ENCODE measurements at places on chromosomes 6 and 20. TPM values are rescaled to one million over a fixed set of nuclear protein-coding genes. Genes with fewer than 3 reads are reported as not detected.

DNA sequence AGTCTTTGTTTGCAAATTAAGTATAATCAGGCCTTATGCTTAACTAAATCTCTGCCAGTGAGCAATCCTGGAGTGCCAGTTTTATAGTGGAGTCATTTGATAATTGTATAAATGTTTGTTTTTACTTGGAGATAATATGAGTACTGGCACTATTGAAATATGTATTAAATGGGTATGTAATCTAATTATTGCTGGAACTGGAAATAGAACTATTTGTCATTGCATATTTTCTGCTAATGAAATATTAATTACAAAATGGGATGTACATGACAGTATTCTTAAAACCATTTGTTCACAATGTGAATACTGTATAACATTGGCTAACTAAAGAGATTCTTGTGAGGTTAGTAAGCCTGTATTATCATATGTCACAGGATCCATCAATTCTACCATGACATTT lies 20.5 kb upstream of the LMBRD1 start:
- no peak overlapping the region for H3K27ac ChIP-seq
- no peaks in the 10 kb centered on the region for H3K27me3 ChIP-seq
- H3K4me1 ChIP-seq: no peaks in the 10 kb centered on the region
- no peaks in the 10 kb centered on the region for H3K36me3 ChIP-seq

DNA sequence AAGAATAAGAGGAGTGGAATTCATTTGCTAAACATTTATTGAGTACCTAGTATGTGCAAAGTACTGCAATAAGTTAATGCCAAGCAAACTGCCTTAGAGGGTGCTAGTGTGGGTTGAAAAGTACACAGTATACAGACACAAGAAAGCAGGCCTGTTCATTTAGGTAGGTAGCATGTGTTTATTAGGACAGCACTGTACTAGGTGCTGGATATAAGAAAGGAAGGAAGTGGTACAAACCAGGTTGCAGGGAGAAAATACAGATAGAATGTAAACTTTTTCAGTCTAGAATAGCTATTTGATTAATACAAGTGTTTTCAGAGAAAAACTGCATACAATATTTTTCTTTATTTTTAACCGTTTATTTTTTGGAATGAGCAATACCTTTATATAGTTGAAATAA lies 68.1 kb downstream of the PHF20 start:
- H3K27me3 ChIP-seq: no peaks in the 10 kb centered on the region
- H3K36me3 ChIP-seq: no peaks in the 10 kb centered on the region
- no peak for DNase-seq

DNA sequence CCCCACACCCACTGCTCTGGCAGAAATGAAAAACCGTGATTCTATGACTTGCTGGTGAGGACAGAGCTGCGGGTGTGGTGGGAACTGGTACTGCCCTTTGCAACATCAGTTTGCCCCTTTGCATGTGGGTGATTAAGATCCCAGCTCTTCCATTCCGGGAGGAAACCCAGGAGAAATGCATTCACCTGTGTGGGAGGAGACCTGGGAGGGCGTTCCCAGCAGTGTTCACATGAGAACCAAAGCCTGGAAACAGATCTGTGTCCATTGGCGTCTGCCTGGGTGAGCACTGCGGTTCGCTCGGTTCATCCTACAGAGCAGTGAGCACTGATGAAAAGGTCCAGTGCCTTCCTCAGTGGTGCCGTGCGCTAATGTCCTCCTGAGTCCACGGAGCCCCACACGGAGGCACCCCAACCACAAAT lies 89.7 kb downstream of the SMOC2 start:
- H3K4me3 ChIP-seq: no peak overlapping the region
- no peak for DNase-seq
- H3K4me1 ChIP-seq: no peaks in the 10 kb centered on the region
- no peak overlapping the region for H3K27ac ChIP-seq

GRCh38 chr6:130162421-130162820 lies 60.3 kb downstream of the SAMD3 start:
- H3K27me3 ChIP-seq: no peaks in the 10 kb centered on the region
- no peaks in the 10 kb centered on the region for H3K36me3 ChIP-seq
- no peaks in the 10 kb centered on the region for H3K4me1 ChIP-seq
- no peak for DNase-seq

- H3K36me3 ChIP-seq: no peaks in the 10 kb centered on the region
- H3K4me1 ChIP-seq: peaks cover 12% of the 10 kb centered on the region
Observed at GRCh38 chr6:134850721-134851305, 99.1 kb downstream of the ALDH8A1 start.

- no peaks in the 10 kb centered on the region for H3K36me3 ChIP-seq
- no peak for DNase-seq
- H3K4me1 ChIP-seq: peaks cover 5% of the 10 kb centered on the region
- H3K4me3 ChIP-seq: peak within 1 kb of the TSS; percentile 17
- no peaks in the 10 kb centered on the region for H3K27me3 ChIP-seq
Observed at GRCh38 chr6:48111143-48111506, at the start of gene PTCHD4. TSS of gene PTCHD4 (minus strand) at chr6:48111197. CDS start at chr6:48068957, 42,240 bp downstream.

GRCh38 chr20:13029687-13030375 lies 21.1 kb downstream of the SPTLC3 start:
- H3K4me1 ChIP-seq: no peaks in the 10 kb centered on the region
- no peaks in the 10 kb centered on the region for H3K36me3 ChIP-seq
- H3K27ac ChIP-seq: no peak overlapping the region
- no peaks in the 10 kb centered on the region for H3K27me3 ChIP-seq

DNA sequence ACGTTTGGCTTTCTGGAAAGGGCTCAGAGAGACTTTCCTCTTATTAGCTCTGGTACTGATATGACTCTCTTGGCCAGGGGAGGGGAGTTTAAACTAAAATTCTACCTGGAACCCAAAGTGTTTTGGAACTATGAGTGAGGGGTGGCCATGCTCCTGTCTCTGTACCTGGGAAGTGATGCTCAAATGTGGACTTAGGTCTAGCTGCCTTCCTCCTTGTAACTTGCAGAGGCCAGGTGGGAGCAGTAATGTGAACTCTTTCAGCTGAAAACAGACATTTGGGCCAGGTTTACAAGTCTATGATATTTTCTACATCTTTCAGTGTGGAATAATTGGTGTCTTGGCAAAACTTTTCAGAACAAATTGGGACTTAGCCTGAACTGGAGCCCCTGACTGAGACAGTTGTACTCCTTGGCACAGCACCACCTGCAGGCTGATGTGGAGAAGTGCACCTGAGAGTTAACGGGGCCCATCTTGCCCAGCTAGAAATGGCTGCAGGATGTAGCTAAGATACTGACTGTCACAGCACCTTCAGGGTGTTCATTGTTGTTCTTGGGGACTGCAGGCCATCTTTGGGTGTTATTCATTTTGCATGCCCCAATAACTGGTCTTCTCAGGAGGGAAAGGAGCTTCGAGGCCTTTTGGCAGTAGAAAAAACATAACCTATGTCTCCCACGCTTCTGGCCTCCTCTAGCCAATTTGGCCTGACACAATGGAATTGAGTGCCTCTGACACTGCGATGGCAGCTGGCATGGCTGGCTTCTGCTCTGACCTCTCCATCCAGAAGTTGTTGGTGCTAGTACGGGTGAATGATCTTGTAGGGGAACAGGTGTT lies 37.1 kb downstream of the CD109 start:
- H3K36me3 ChIP-seq: no peaks in the 10 kb centered on the region
- H3K27ac ChIP-seq: no peak overlapping the region
- DNase-seq: peak; percentile 80

GRCh38 chr6:155287762-155288161 lies 23.9 kb downstream of the CLDN20 start:
- no peak for DNase-seq
- no peak overlapping the region for H3K4me3 ChIP-seq
- H3K27me3 ChIP-seq: no peaks in the 10 kb centered on the region
- peaks cover 5% of the 10 kb centered on the region for H3K4me1 ChIP-seq
- H3K36me3 ChIP-seq: peaks cover 10% of the 10 kb centered on the region

- H3K4me3 ChIP-seq: no peak overlapping the region
- H3K27me3 ChIP-seq: no peaks in the 10 kb centered on the region
- H3K27ac ChIP-seq: no peak overlapping the region
- H3K36me3 ChIP-seq: no peaks in the 10 kb centered on the region
- DNase-seq: peak; percentile 52
Observed at GRCh38 chr6:116779573-116780164, 14.2 kb upstream of the FAM162B start.

DNA sequence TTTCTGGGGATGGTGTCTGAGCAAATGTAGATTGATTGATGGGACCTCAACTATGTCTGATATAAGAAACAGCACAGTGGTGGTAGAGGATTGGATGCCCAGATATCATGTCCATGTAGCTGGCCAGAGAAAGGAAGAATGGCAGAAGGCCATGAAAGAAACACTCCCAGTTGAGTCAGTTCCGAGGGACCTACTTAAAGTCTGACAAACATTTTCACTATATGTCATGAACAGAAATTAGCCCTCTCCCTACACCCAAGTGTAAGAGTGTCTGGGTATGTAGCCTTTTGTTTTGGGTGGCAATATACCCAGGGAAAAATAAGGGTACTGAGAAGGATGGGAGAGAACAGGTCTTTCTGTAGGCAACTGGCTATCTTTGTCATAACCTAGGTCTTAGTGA lies 434.2 kb downstream of the BCKDHB start:
- no peak for DNase-seq
- no peaks in the 10 kb centered on the region for H3K4me1 ChIP-seq
- no peak overlapping the region for H3K4me3 ChIP-seq
- H3K27ac ChIP-seq: no peak overlapping the region
- H3K36me3 ChIP-seq: no peaks in the 10 kb centered on the region

- peak overlapping the region; percentile 98 for H3K27ac ChIP-seq
- H3K4me3 ChIP-seq: peak overlapping the region; percentile 87
- peaks cover 34% of the 10 kb centered on the region for H3K4me1 ChIP-seq
- no peaks in the 10 kb centered on the region for H3K36me3 ChIP-seq
Observed at GRCh38 chr6:36984581-36985416, 1.2 kb downstream of the MTCH1 start.

DNA sequence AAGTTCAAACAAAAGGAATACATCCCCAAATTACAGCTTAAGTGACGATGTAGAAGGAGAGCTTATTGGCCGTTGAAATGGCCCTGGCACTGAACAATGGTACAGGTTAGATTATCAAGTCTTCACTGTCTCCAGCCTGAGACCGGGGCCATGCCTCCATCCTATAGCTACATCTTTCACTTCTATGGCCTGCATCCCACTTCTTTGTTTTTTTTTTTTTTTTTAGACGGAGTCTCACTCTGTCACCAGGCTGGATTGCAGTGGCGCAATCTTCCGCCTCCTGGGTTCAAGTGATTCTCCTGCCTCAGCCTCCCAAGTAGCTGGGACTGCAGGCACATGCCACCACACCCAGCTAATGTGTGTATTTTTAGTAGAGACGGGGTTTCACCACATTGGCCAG lies 464.6 kb downstream of the CDH26 start:
- no peak for DNase-seq
- H3K4me3 ChIP-seq: no peak overlapping the region
- H3K27me3 ChIP-seq: no peaks in the 10 kb centered on the region
- no peaks in the 10 kb centered on the region for H3K4me1 ChIP-seq
- no peak overlapping the region for H3K27ac ChIP-seq
- H3K36me3 ChIP-seq: no peaks in the 10 kb centered on the region

The CABLES2 gene
- total RNA-seq: 17.9 TPM

The OLIG3 gene
- not detected for total RNA-seq

The PSMB8 gene
- 0.42 TPM for total RNA-seq

The FKBP1C gene
- 0.46 TPM for total RNA-seq

The B3GALT4 gene
- 11.7 TPM for total RNA-seq

The EPB41L1 gene
- total RNA-seq: 66.7 TPM
